Stimulated activated CD4-positive, alpha-beta T cell treated with anti-CD3 and anti-CD28 coated beads, Interleukin-1b, Interleukin-23, amount 100 ng/mL, for 48 hours (primary cell): ENCODE measurements at places on chromosomes 3 and 15.
A peak's percentile ranks its signal among the peaks of the same experiment; 100 is the strongest.

DNA sequence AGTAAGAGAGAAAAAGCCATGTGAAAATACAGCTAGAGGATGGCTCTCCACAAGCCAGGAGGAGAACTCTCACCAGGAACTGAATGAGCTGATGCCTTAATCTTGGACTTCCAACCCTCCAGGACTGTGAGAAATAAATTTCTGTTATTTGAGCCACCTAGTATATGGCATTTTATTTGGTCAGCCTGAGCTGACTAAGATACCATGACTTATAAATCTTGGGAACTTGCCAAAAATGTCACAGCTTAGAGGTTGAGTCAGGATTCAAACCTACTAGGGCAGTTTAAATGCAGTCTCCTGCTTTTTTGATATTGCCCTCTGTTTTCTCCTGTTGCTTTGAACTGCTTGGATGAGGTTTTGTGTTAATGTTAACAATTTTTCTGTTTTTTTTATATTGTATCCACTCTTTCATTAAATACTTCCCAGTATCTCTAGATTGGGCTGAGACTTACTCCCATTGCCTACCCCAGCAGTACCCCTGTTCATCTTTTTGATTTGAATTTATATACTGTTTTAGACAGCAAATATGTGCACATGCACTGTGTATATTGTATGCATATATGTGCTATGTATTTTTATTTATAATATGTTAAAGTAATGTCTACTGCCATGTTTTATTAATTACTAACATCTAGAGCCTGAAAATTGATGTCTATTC lies 1223.2 kb downstream of the OTOL1 start:
- DNase-seq = no peak

GRCh38 chr3:104180906-104181305 lies 1185.8 kb upstream of the ALCAM start:
- DNase-seq = no peak

DNA sequence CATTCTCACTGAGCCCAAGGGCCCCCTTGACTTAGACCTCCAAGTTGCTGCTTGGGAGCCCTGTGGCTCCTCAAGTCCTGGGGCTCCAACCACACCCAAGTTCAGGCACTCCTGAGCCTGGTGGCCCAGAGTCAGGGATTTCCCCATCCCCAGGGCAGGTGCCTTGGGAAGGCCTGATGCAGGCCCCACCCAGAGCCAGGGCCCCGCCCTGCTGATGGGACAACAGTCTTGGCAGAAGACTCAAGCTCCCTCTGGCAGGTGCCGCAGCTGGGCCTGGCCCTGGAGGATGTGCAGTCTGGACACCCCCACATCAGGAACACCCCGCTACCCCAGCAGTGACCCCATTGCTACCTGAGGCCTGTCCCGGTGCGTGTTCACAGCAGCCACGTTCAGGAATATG lies 17.7 kb upstream of the SHISA5 start:
- no peak for DNase-seq

- DNase-seq = no peak
These were observed 30.6 kb upstream of the UBE3A start for GRCh38 chr15:25469377-25469776.

DNA sequence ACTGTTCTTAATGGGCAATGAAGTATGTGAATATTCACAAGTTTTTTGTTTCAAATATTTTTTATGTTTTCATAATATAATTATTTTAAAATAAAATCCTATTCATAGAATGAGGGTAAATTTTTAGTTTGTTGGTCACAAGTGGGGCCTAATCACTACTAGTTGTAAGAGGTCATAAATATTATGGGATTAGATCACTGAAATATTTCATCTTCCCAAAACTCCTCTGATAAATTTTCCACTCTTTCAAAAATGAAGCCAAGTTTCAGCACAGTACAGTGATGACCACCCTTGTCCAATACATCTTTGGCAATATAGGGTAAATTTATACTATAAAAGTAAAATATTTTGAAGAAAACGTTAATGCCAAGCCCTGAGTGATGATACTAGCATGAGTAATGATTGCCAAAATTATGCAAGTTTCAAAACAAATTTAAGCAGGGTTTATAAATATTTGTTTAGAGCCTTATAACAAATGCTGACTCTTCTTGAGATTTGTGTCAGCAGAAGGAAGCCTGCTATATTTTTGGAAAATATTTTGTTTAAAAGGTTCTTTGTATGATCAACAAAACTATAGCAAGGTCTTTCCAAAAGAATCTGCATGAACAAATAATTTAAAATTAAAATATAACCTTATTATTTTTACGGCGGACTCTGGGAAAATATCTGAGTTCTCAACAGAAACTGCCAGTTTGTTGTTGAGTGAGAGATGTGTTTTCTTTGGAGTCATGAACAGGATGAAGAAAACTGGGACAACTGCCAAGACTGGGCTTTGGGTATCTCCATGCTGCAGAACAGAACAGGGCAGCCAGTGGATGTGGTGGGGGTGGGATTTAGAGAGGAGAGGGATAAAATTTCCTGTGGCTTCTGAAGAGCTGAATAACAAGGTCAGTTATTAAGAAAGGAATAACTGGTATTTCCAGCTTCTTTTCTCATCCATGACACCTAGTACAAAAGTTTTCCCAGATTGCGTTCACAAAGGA lies 17.9 kb upstream of the TM4SF1 start:
- DNase-seq = no peak

DNA sequence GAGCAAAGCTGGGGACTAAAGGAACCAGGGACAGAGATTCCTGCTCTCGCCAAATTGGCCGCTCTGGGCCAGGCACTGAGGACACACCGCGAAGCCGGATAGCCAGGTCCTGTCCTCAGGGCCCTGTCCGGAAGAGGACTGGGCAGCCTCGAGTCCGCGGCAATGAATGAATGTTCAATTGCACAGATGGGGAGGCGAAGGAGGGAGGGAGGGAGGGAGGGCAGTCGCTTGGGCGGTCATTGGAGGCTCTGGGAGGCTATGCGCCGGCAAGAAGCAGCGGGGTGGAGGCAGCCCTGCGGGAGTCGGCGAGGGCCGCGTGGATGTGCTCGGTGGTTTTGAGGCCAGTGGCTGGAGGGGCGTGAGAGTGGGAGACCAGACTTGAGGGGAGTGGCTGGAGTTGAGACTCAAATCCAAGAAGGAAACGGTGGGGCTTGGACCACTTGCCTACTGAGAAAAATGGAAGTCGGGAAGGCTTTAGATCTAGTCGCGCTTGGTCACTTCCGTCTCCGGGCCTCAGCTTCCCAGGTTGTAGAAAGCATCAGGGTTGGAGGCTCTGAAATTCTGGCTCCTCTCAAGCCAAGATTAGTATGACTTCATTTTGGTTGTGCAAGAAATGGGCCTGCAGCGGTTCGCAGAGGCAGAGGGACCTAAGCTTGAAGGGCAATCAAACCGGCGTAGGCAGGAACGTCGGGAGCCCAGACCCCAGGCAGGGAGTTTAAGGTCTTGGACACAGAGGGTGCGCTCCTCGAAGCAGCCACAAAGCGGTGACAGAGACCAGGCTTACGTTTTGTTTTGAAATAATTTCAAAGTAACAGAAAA lies 21.1 kb upstream of the PLXND1 start:
- DNase-seq = peak; percentile 68

- DNase-seq = no peak
These were observed 15.9 kb upstream of the ALDH1A2 start for GRCh38 chr15:58081456-58081855.

DNA sequence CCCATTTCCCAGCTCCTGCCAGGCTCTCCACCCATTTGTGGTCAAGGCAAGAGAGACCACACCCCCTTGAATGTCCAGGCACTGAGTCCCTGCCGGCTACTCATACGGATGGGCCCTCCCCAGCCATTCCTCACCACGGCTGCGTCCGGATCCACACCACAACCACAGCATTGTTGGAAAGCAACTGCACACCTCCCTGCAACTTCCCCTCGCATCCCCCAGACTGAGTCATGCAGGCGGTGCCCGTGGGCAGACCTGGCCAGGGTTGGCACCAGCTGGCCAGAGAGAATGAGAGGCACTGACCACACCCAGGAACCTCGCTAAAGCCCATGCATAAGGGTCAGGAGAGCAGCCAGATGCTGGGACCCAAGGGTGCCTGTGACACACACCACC lies 30.5 kb downstream of the LOXL1 start:
- DNase-seq = no peak

DNA sequence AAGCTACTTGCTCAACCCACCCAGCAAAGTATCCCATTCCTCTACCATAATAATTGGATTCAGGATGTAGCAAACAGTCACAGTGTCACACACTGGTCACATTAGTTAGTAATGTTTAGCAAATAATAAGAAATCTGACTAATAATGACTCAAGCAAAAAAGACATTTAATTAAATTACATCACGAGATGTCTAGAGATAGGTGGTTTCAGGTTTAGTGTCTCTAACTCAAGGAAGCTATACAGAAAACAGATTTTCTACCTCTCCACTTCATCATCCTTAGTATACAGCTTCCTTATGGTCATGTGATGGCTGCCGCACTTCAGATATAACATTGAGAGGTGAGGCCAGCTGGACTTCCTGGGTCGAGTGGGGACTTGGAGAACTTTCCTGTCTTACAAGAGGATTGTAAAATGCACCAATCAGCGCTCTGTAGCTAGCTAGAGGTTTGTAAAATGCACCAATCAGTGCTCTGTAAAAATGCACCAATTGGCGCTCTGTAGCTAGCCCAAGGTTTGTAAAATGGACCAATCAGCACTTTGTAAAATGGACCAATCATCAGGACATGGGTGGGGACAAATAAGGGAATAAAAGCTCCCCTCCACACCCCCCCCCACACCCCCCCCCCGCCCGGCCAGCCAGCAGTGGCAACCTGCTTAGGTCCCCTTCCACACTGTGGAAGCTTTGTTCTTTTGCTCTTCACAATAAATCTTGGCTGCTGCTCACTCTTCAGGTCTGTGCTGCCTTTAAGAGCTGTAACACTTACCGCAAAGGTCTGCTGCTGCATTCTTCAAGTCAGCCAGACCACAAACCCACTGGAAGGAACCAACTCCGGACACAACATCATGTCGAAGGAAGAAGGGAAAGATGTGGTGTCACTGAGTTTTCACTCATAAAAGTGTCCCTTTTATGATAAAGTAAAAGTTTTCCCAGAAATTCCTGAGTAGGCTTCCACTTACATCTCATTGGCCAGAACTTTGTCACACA lies 24.9 kb upstream of the ARPIN start:
- DNase-seq = no peak

DNA sequence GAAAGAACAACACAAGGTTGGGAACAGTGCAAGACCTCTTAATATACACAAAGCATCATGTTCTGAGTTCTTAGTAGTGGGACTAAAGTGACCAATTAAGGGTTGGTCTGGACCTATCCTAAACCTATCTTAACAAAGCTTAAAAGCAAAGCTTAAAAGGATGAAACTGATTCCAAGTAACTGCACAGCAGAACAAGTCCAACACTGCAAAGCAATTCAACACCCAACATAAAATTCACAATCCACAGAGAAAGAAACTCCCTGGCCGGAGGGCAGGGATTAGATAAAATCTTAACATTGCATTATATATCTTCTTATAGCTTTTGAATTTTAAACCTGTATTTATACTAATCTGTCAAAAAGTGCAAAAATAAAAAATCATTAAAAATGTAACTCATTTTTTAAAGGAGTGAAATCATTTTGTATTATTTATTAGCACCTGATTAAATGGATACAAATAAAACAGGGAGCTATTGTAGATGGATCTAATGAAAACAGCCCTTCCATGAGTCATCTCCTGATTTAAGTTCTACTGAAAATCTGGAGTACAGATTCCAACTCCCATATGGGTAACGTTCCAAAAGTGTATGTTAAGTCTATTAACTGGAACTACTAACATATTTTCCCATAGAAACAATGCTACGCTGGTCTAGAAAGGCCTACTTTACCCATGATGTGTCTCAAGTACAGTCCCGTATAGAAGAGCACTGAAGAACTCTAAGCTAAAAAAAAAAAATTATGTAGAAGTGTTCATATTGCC lies 34.9 kb downstream of the PIK3R4 start:
- DNase-seq = no peak

- DNase-seq = no peak
These were observed 92.5 kb downstream of the LIPC start for GRCh38 chr15:58524247-58524646.

GRCh38 chr3:184874709-184875644 lies 63.0 kb downstream of the VPS8 start:
- peak; percentile 3 for DNase-seq

- DNase-seq = no peak
These were observed 51.9 kb upstream of the MUC13 start for GRCh38 chr3:124986192-124987143.

DNA sequence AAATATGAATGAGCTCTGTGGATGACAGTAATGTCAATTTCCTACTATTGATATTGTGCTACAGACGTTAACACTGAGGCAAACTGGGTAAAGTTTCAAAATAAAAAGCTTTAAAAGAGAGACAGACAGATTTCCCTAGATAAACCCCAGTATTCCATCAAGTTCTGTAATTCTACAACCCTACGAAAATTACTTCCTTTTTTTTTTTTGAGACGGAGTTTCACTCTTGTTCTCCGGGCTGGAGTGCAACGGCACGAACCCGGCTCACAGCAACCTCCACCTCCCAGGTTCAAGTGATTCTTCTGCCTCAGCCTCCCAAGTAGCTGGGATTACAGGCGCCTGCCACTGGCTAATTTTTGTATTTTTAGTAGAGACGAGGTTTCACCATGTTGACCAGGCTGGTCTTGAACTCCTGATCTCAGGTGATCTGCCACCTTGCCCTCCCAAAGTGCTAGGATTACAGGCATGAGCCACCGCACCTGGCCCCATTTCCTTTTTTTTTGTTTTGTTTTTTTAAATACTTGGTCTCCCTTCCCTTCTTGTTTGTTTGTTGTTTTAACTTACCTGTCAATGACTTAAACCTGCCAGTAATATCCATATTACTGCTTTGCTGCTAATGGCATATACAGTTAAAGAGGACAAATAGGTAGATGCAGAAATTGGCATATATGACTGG lies 57.2 kb downstream of the CBLB start:
- DNase-seq = no peak

- no peak for DNase-seq
These were observed 31.0 kb downstream of the MAP2K1 start for GRCh38 chr15:66417736-66418135.

GRCh38 chr3:109362823-109363222 lies 25.5 kb upstream of the DPPA4 start:
- no peak for DNase-seq

DNA sequence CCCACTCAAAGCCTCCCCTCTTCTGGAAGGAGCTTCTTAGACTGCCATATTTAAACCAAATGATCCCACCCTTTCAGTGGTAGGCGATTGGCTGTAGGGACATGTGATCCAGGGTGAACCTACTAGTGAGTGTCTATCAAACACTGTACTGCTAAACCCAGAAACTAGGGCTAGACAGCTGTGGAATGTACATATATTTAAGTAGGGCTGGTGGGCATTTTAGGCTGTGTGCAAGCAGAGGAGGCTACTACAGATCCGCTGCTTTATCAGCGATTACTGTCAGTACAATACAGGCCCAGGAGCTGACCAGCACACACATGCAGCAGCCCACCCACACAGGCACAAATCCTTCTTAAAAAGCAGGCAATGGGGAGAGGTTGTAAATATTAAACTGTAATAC lies 15.4 kb upstream of the LARP6 start:
- no peak for DNase-seq

- DNase-seq = no peak
These were observed 826 bp downstream of the CCDC66 start for GRCh38 chr3:56557831-56558170.
